ENCODE measurements at places on chromosomes 12 and 14.
A peak's percentile ranks its signal among the peaks of the same experiment; 100 is the strongest.

DNA sequence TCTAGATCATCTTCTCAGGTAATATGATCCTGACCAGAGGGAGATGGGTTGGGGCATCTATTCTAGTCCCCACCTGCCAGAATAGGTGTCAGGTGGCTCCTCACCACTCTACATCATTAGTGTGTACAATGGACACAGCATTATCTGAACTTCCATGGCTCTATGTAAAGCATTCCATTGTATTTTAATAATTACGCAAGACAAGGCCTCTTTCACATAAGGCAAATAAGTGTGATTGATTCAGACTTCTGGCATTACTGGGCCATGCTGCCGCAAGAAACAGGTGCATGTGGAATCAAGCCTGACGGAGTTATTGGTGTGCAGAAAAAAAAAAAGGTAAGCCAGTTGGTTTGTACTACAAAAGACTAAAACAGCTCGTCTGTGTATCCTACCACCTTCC, 3.1 kb upstream of the DDHD1 start:
- DNase-seq: no peak

DNA sequence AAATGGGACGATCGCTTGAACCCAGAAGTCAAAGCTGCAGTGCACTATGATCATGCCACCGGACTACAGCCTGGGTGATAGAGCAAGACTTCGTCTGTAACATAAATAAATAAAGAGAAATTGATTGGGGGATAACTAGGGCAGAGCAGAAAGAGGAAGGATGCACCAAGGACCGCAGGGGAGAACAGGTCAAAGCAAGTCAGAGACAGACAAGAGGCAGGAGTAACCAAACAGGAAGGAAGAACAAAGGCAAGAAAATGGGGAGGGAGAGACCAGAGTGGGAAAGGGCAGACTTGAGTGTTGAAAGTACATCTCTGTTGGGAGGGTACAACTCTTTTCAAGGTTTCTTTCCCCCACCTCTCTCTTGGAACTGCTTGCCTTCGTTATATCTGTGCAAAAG, 50.8 kb upstream of the ELK3 start:
- DNase-seq: peak; percentile 22

GRCh38 chr14:56561606-56562005, 18.0 kb upstream of the TMEM260 start:
- no peak for DNase-seq

DNA sequence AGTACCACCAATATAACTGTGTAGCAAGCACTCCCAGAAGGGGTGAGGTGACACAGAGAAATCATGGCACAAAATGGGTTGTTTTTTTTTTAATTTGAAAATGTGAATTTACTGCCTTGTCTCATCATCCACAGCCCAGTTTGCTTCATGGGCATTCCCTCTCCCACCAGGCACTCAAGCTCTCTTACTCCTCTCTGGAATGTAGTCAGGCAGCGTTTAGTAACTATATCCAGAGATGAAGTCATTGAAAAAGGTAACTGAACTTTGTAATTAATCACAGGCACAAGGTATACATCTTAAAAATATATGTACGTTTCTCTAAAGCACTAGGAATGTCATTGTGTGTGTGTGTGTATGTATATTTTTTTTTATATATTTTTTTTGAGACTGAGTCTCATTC, 91.4 kb downstream of the FAR2 start:
- DNase-seq: no peak

GRCh38 chr12:18479256-18479655, 217.9 kb downstream of the PIK3C2G start:
- DNase-seq: no peak

DNA sequence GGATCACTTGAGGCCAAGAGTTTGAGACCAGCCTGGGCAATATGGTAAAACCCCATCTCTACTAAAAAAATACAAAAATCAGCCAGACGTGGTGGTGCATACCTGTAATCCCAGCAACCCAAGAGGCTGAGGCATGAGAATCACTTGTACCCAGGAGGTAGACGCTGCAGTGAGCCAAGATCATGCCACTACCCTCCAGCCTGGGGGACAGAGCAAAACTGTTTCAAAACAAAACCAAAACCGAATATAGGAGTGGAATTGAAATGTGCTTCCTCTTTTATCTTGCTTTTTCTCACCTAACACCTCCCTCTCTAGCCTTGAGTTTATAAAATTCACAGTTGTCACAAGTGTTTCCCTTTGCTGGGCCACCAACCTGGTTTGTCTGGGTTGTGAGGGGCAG, 181.9 kb downstream of the PAH start:
- DNase-seq: no peak

DNA sequence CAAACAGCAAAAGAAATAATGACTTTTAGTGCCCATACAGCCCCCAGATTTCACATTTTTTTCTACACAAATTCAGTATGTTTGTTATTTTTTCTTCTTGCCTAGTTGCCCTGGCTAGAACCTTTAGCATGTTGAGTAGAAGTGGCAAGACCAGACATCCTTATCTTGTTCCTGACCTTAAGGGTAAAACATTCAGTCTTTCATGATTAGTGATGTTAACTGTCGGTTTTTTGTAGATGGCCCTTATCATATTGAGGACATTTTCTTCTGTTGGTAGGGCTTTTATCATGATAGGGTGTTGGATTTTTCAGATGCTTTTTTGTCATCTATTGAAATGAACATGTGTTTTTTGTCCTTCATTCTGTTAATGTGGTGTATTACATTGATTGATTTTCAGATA, 17.1 kb downstream of the IRAK3 start:
- DNase-seq: peak; percentile 60

- peak; percentile 83 for DNase-seq
Measured at GRCh38 chr14:95519699-95520098, 3.2 kb upstream of the SYNE3 start.

GRCh38 chr14:59217011-59217410, 28.5 kb downstream of the DAAM1 start:
- no peak for DNase-seq

- DNase-seq: no peak
Measured at GRCh38 chr12:69252033-69252432, 12.7 kb downstream of the CPSF6 start.

GRCh38 chr14:65321370-65321875, 91.1 kb upstream of the FUT8 start:
- peak; percentile 34 for DNase-seq

GRCh38 chr14:101820283-101820798, 58.8 kb downstream of the PPP2R5C start:
- DNase-seq: no peak

GRCh38 chr14:42095155-42095554, 488.5 kb downstream of the LRFN5 start:
- DNase-seq: no peak

GRCh38 chr12:7160183-7160582, 29.3 kb upstream of the PEX5 start:
- no peak for DNase-seq

GRCh38 chr12:54370171-54370730, 6.0 kb upstream of the GPR84 start:
- no peak for DNase-seq

DNA sequence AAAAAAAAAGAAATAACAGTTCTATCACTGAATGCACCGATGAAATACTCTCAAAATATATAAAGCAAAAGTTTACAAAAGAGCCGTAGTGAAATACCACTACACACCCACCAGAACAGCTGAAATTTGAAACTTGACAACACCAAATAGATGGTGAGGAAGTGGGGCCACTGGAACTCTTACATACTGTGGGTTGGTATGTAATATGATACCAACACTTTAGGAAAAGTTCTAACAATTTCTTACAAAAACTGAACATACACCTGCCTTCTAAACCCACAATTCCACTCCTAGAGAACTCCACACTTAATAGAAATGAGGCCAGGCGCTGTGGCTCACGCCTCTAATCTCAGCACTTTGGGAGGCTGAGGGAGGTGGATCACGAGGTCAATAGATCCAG, 14.1 kb downstream of the EIF5 start:
- DNase-seq: no peak

DNA sequence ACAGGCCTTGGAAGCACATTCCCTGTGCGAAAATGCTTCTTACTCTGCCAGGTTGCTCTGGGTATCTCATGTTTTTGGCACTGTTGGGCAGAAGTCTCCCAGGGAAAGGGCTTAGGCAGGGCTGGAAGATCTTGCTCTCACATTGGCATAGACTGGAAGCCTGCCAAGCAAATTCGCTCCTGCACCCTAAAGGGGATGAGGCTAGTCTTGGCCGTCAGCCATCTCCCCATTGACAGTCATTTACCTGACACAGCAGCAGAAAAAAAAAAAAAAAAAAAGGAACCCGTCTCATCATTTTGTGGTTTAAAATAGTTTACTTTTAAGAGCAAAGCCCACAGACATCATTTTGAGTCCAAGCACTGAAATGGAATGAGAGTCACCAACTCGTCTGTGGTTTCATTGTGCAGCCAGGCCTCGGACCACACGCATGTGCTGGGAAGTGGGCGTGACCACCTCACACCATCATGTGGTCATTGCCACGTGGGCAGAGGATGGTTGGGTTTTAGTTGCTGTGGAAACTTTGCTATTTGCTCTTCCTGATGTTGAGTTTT, 84.8 kb downstream of the NRXN3 start:
- DNase-seq: peak; percentile 21

DNA sequence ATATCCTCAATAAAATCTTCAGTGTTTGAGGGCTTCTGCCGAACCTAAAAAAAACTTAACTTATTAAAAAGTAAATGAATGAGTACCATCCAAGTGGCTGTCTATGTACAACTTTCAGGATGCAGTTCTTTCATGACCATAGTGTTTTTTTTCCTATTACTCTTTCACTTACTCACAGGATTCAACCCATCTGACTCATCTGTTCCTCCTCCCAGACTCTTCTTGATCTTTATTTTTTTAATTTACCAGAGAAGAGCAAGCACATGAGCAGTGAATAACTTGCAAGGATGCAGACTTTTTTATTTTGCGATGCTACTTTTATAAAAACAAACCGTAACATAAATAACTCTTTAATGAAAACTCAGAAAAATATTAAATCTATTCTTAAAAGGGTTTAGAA, 24.5 kb downstream of the RECQL start:
- DNase-seq: no peak

DNA sequence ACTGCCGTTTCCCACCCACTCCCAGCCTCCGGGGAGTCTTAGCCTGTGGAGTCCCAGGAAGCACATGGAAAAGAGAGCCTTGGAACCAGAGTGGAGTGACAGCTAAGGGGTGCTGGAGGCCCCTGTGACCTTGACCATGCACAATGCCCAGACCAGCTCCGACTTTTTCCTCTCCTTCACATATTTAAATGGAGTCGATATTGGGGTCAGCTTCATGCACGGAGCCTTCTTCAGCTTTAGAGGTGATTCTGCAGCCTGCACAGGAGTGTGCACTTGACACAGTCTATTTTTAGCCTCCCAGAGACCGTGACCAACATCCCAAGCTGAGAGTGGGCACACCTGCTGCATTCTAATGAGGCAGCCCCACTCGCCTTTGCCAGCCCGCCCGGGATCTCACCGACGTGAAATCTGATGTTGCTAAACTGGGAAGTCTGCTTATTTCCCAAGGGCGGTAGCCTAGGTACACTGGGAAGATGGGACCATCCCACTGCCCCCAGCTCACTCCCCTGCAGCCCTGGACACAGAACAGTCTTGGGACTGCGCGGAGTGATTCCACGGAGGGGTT, 47.5 kb downstream of the PRMT8 start:
- no peak for DNase-seq

GRCh38 chr12:103085541-103085940, 128.1 kb downstream of the ASCL1 start:
- no peak for DNase-seq

- DNase-seq: no peak
Measured at GRCh38 chr12:117533687-117534086, 172.3 kb upstream of the NOS1 start.

DNA sequence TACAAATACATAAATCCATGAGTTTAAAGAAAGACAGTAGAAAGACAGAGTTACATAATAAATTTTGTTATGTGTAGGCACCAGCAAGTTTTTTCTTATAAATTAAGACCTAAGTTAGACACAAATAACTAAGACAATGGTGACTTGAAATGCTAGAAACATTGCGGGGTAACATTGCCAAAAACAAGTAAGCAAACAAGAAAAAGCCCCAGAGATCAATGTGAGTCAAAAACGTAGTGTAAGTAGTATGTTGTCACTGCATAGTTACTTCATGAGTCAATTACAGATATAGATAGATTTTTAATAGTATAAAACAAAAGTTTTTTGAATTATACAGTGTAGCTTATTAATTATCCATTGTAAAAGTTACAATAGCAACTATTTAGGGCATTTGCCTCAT, 83.4 kb downstream of the CNTN1 start:
- no peak for DNase-seq

DNA sequence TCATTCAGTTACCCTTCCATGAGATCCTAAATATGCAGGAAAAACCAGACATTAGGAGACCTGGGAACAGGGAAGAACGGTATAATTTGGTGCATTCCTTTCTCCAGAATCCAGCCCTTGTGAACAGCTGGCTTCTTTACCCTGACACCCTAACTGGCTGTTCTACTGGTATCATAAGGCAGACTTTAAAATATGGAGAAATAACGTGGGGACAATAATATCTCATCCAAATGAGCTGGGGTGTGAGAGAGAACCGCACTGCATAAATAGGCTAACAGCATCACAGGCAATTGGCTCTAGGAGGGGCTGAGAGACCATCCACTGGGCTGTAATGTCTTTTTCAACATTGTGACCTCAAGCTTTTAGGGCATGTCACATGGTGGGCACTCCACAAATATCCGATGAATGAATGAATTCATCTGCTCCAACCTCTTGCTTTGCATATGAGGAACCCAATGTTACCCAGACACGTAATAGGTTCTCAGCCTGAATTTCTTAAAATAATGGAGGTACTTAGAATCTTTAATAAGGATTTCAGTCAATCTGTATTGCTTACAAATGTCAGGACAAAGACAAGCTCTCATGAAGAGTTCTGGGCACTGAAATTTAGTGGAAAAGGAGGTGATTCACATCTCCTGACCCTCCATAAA, 157.9 kb downstream of the SAMD4A start:
- DNase-seq: no peak

GRCh38 chr14:32375663-32376062, 46.6 kb downstream of the AKAP6 start:
- no peak for DNase-seq

DNA sequence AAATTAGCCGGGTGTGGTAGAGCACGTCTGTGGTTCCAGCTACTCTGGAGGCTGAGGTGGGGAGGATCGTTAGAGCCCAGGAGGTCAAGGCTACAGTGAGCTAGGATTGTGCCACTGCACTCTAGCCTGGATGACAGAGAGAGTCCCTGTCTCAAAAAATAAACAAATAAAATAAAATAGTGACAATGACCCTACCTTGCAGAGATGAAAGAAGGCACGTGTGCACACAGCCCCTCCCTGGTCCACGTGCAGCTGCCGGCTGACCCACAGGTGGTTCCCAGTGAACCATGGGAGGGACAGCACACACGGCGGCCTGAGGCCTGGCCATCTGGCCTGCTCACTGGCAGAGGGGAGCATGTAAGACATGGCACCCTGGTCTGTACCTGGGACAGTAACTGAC, 4.7 kb downstream of the HHIPL1 start:
- DNase-seq: no peak

- DNase-seq: peak; percentile 63
Measured at GRCh38 chr12:54337280-54337842, 12.4 kb downstream of the COPZ1 start.

All from hematopoietic multipotent progenitor cell treated with erythropoietin and hydrocortisone succinate and interleukin-3 and kit ligand, for 6 days (in vitro differentiated cells).